ENCODE measurements at places on chromosomes 16 and 17.

DNA sequence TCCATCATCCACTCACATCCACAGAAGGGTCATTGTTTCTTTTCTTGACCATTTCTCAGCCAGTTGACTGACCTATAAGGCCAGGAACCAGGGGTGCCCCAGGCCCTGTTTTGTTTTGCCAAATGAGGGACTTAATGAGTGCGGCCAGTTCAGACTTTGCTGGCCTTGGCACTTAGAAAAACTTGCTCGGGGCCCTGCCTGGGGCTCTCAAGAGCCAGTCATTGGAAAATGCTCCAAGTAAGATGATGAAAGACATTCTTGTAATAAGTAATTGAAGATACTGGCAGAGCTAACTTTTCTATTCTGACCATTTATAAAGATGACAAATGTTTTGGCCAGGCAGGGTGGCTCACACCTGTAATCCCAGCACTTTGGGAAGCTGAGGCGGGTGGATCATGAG, 29.0 kb upstream of the CLEC18B start:
- no peak for DNase-seq

GRCh38 chr16:65833171-65833871, 533.2 kb upstream of the CDH5 start:
- DNase-seq: peak; percentile 45

DNA sequence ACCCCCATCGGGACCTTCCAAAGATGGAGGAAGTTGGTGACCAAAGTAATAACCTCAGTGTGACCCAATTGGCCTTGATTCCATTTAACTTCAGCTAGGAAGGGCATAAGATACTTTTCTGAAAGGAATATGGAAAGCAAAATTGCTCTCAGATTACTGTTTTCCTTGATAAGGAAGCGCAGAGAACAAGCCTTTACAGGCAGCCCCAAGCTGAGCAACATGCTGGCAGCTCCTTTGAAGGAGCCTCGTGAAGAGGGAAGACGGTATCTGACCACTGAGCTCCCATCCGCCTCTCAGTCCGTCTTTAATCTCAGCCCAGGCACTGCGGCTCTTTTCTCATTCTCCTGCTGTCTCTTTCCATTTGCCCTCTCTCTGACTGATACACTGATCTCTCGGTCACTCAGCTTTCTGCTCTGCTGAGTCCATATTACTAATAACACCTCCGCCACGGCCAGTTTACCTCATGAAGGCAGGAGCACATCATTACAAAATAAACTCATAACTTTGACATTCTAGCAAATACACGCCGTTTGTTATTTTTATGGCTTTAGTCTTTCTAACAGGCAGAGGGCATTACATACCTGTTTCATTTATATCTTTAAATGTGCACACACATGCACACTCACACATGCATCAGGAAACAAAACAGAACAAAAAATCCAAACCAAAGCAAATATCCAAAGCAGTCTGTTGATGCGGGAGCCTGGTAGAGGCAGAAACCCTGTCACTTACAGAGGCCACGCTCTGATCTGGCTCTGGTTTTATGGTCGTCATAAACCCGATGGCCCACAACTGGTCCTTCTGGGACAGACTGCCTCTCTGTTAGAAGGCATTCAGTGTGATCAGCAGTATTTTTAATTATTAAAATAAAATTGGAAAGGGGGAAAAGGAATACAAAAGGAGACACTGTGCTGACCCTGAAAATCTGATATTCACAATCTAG, 183.2 kb downstream of the AATF start:
- DNase-seq: no peak

DNA sequence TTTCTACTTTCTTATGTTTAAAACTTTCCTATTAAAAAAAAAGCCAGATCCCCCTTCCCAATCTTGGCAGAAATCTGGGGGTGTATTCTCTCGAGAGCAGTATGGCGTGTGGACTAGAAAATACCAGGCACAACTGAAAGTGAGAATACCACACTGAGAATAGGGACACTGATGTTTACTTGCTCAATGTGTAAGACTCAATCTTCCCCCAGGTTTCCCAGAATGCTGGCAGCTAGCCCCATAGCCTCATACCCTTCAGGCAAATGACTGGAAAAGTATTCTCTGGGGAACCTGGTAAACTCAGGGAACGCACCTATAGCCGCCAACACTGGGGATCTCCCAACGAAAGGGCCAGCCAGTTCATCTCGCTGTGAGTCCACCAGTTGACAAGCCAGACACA, 15.3 kb downstream of the ZZEF1 start:
- DNase-seq: no peak

GRCh38 chr17:71922439-71922838, 198.4 kb upstream of the SOX9 start:
- DNase-seq: peak; percentile 70
